ENCODE measurements at places on chromosomes 11 and 22.

GRCh38 chr22:30843245-30843644, 125.3 kb downstream of the MORC2 start:
- no peak for DNase-seq

DNA sequence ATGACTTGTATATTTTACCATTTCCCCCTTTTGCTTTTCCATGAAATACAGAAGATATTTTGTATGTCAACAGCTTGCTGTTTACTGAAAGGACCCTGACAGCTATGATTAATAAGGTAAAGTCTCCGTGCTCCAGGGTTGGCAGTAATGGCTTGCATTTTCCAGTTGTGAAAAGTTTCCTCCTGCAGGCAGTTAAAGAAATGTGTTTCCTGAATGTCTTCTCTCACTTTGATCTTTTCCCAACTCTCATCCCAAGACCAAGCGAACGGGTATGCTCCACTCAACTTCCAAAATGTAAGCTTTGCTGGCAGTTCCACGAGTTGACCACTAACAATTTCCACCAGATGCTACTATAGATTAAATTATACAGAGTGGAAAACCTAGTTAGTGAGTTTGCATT, 8.9 kb downstream of the FIBIN start:
- DNase-seq: no peak

- DNase-seq: peak; percentile 81
These were observed 1.1 kb downstream of the CALCB start for GRCh38 chr11:15074206-15075161.

GRCh38 chr11:61671527-61671926, 8.7 kb upstream of the DAGLA start:
- DNase-seq: no peak

GRCh38 chr11:64081745-64082442, 46.2 kb downstream of the FLRT1 start:
- DNase-seq: no peak

DNA sequence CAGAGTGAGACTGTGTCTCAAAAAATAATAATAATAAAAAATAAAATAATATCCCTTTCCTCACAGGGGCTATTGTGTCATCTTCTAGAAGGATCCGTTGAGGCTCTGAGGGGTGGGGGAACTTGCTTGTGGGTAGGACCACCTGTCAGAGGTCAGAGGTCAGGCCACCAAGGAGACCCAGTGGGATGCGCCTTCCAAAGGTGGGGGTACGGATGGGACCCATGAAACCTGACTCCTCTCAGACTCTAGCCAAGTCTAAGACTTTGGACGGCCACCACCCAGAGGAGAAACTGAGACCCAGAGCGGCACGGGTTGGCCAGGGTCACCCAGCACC, 367 bp upstream of the MMP11 start:
- DNase-seq: no peak

- no peak for DNase-seq
These were observed 12.6 kb downstream of the UPB1 start for GRCh38 chr22:24507716-24508115.

DNA sequence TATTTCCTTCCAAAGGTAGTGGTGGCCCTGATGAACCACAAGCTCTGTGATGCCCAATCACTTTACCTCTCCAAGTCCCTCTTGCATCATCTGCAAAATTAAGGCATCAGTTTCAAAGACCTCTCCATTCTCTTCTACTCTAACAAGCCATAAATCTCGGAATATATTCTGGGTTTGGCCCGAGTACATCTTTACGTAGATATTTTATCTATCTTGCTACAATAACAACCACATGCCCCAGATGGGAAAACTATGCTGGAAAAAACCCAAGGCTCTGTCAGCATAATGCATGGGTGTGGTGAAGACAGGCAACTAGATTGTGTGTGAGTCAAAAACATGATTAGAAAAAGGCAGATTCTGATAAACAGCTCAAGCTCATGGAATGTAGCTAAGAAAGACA, 228.2 kb upstream of the BLID start:
- no peak for DNase-seq

- DNase-seq: no peak
These were observed 106.2 kb upstream of the CHORDC1 start for GRCh38 chr11:90329043-90329442.

DNA sequence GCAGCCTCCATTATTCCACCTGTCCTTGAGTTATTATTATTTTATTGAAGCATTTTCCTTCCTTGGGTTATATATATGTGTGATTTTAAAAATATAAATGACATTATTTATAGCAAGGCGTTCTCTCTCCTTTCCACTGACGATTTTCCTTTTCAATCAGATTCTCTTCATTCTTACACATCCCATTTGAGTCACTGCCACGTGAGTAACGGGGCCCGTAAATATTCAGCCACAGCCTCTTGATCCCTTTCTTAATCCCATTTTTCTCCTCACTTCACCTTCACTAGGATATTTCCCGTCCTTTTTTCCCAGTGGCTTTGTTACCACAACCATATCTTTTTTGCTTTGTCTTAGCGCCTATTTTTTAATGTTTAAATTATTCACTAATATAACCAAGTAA, 396.2 kb downstream of the NTM start:
- no peak for DNase-seq

DNA sequence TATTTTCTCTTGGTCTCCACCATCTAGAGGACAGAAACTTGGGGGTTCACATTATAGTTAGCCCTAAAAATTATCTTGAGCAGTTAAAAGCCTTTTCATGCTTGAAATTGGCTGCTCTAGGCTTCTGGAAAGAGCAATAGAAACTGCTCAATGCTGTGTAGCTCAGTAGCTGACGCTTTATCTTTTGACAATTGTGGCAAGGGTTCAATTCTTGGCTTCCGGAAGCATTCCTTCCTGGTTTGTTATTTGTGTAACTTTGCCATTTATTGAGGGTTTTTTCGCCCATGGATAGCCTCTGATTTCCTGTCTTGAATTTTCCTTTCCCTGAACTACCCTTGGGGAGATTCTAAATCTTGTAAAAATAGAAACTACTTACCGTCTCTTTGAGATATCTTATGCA, 10.3 kb upstream of the OR56A1 start:
- DNase-seq: no peak
